ENCODE measurements at places on chromosomes 5 and 9. TPM values are rescaled to one million over a fixed set of nuclear protein-coding genes. Genes with fewer than 3 reads are reported as not detected.

KCNV2 gene
- total RNA-seq: not detected

CLIC3 gene
- total RNA-seq: 4.4 TPM

DRD1 gene
- not detected for total RNA-seq

FOXI1 gene
- not detected for total RNA-seq

TMEM174 gene
- total RNA-seq: not detected

PRR7 gene
- 3.1 TPM for total RNA-seq

ANKRD18A gene
- total RNA-seq: 1.9 TPM

BTNL8 gene
- not detected for total RNA-seq

PCAT7 gene
- not detected for total RNA-seq

SLC36A2 gene
- total RNA-seq: not detected

PHF24 gene
- total RNA-seq: 0.68 TPM

FOXD4L5 gene
- total RNA-seq: under 0.01 TPM

TBC1D2 gene
- total RNA-seq: 60.1 TPM

SPINK4 gene
- not detected for total RNA-seq

CARD9 gene
- total RNA-seq: 1.2 TPM
